ENCODE measurements at places on chromosomes 2 and 18.

DNA sequence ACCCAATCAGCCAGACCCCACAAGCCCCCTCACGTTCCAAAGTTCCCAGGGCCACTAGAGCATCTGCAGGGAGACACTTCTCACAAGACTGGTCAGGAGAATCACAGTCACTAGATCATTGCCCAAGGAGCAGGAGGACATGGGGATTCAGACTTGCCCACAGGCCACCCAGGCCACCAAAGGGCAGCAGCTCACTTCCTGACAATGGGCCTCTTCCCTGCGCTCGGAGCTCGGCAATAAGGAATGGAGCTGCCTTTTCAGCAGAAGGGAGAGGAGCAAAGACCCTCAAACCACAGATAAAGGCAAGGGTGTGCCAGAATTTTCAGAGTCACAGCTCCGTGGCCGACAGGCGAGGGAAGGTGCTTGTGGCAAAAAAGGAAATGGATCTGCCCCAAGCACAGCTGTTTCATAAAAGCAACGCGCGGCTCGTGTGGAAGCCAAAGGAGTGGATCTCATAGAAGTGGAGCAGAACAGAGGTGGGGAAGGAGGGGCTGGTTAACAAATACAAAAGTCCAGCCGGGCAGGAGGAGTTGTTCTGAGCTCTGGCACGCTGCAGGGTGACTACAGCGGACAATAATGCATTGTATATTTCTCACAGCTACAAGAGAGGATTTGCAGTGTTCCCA is 72.1 kb downstream of the EDAR start:
- no peak for DNase-seq

DNA sequence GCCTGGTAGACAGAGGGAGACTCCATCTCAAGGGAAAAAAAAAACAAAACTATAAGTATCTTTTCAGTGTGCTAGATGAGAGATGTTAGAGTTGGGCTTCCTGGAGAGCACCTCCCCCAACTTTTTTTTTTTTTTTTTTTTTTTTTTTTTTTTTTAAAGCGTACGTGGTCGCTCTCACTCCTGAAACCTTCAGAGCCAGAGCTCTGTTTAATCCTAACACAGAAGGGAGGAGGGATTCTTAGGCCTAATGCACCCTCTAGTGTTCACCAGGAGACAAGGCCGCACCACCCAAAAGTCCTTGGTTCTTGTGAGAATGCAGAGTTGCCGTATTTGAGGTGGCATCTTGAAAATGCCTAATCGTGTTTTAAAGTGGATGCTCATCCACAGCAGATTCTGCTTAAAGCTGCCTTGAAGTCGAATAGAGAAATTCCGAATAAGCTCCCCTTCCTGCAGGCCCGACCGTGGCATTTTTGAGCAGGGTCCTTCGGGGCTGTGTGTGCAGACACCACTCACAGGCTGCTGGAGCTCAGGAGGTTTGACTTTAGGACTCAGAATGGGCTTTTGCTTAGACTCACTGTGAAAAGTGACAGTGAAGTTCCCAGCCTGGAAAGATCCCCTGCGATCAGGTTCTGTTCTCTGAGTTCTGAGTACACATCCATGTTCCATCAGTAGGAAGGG is 252.6 kb downstream of the AGAP1 start:
- no peak for DNase-seq

- no peak for DNase-seq
Measured at GRCh38 chr18:50611529-50611941, 51.6 kb downstream of the MAPK4 start.

GRCh38 chr2:177021706-177022343 is 190.8 kb upstream of the HNRNPA3 start:
- DNase-seq = no peak

DNA sequence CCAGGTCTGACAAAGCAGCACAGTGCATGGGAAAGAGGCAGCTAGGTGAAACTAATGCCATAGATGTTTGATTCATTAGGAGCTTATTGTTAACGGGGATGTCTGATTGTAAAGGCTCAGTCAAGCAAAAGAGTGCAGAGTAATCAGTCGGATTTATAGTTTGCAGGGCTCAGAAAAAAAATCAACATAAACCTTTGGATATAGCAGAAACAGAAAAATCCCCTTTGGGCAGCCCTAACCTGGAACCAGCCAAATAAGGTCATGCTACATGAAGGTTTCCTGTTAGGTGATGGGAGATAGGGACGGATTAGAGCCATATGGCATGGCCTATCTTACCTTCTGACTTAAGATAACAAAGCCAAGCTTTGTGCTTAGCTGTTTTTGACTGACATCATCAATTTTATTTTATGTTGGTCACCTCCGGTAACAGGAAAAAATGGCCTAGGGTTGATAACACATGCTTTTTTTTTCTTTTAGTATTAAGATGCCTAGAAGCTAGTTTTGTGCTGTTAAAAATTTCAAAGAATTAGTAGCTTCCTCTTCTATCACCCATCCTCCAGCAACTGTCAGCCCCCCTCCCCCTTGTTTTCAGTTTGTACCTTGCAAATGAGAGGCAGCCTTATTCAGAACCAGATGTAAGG is 60.7 kb upstream of the ZEB2 start:
- no peak for DNase-seq

DNA sequence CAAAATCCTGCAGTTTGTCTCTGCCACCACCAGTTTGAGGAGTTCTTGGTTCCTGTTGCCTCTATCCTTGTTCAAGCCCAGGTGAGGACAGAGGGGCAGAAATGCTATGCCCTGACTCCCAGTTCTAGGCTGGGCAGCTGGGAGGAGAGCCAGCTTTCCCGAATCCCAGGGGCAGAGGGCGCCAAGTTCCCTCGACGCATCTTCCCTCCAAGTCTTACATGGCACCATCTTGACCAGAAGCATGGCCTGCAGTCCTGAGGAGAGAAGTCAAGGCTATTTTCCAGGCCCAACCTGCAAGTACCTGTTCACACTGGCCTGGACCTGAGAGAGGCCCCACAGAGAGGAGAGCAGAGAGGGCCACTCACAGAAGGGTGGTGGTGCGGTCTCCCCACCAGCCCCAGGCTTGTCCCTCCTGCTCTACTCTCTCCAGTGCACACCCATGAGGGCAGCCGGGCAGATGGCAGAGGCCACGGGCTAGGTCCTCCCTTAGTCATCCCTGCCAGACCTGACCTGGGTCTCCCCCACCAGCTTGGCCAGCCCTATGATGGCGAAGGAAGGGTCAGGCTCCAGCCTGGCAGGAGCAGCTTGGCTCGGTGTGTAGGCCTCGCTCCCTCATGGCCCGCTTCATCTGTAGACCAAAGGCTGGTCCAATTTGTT is 115.7 kb upstream of the MSTN start:
- DNase-seq = no peak

DNA sequence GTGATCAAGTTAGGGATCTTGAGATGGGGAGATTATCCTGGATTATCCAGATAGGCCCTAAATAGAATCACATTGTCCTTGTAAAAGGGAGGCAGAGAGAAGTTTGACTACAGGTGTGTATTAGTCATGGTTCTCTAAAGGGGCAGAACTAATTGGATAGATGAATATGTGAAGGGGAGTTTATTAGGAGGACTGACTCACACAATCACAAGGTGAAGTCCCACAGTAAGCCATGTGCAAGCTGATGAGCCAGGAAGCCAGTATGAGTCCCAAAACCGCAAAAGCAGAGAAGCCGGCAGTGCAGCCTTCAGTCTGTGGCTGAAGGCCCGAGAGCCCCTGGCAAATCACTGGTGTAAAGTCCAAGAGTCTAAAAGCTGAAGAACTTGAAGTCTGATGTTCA is 275.8 kb downstream of the KCNS3 start:
- no peak for DNase-seq

- no peak for DNase-seq
Measured at GRCh38 chr18:63331105-63331504, 11.5 kb upstream of the BCL2 start.

DNA sequence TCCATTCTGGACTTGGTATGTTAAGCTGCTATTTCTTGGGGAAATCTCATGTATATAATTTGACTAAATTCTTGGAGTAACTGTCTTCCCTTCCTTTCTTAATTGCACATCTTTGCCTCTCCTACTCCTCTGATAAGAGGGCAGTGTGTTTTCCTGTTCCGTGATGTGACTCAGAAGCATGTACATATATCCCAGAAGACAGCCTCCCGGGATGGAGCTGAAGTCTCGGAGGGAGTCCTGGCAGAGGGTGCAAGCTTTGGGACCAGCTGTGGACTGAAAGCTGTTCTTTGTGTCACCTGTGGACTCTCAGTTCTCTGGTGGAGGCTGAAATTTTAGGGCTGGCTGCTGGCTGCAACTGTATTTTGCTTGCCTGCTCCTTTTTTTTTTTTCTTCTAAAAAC is 54.7 kb upstream of the MGAT5 start:
- DNase-seq = no peak

DNA sequence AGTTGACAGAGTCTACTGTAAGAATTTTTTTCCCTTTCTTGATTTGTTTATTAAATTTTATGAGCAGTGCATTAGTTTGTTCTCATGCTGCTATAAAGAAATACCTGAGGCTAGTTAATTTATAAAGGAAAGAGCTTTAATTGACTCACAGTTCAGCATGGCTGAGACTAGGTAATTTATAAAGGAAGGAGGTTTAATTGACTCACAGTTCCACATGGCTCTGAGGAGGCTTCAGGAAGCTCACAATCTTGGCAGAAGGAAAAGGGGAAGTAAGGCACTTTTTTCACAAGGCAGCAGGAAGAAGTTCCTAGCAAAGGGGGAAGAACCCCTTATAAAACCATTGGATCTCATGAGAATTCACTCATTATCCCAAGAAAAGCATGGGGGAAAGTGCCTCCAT is 191.4 kb upstream of the VRK2 start:
- no peak for DNase-seq

DNA sequence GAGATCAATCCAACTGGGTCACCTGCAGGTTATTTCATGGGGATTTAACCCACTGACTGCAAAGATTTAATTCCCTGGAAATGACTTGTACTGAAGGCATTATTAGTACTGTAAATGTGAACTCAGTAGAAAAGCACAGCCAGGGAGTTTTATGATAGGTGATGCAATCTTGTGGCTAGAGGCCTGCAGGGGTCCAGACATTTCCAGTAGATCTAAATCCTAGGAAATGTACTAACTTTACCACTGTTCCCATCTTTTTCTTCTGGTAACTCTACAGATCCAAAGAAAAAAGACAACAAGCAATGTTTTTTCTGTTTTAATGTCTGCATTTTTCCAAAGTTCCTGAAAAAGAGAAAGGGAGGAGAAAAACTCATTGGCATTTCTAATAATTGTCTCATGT is 500.1 kb downstream of the ARHGAP15 start:
- no peak for DNase-seq

DNA sequence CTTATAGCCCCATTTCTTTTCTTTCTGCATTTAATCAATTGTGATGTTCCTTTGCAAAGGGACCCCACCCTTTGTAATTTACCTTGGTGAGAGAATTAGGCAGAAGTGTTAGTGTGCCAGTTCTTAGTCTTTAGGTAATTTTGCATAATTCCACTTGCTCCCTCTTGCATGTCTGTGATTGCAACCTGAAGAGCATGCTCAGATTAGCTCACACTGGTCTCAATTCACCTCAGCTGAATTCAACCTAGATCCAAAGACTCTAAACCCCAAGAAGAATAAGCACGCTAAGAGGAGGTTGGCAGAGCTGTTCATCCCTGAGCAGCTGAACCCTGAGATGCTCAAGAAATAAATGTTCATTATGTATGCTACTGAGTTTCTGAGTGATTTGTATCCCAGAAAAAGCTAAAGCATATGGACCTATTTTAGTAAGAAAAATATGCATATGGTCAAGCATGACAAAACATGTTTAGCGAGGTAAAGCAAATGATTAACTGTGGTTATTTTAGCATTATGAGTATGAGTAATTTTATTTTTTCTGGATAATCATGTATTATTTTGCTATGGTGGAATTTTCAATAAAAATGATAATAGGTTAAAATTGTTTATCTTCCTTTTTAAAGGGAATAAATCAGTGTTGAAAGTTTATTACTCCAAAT is 299.2 kb upstream of the ZSWIM2 start:
- no peak for DNase-seq

Measured in activated CD8-positive, alpha-beta memory T cell treated with anti-CD3 and anti-CD28 coated beads for 1 hour (primary cell).